Activated CD4-positive, alpha-beta memory T cell treated with anti-CD3 and anti-CD28 coated beads, Interleukin-2, amount 10 ng/mL, durations not matched to agents 7 days and 5 days (primary cell): ENCODE measurements at places on chromosomes 12 and 14.

GRCh38 chr12:33605757-33606156 lies 166.1 kb upstream of the SYT10 start:
- H3K4me1 ChIP-seq = no peaks in the 10 kb centered on the region

GRCh38 chr12:113673458-113674238 lies 202.0 kb upstream of the LHX5 start:
- H3K27ac ChIP-seq = no peak overlapping the region
- no peak overlapping the region for H3K4me3 ChIP-seq
- H3K36me3 ChIP-seq = no peaks in the 10 kb centered on the region
- no peak for DNase-seq
- peaks cover 8% of the 10 kb centered on the region for H3K27me3 ChIP-seq

- H3K27ac ChIP-seq = peak overlapping the region; percentile 97
- peaks cover 39% of the 10 kb centered on the region for H3K4me1 ChIP-seq
- H3K4me3 ChIP-seq = peak overlapping the region; percentile 97
- DNase-seq = no peak
- H3K27me3 ChIP-seq = peaks cover 4% of the 10 kb centered on the region
- peaks cover 28% of the 10 kb centered on the region for H3K36me3 ChIP-seq
Measured at GRCh38 chr12:65168681-65169319, 583 bp upstream of the LEMD3 start.

GRCh38 chr14:65170768-65171507 lies 68.6 kb upstream of the MAX start:
- H3K4me3 ChIP-seq = peak overlapping the region; percentile 66
- no peaks in the 10 kb centered on the region for H3K36me3 ChIP-seq
- peak; percentile 59 for DNase-seq
- peaks cover 37% of the 10 kb centered on the region for H3K4me1 ChIP-seq

DNA sequence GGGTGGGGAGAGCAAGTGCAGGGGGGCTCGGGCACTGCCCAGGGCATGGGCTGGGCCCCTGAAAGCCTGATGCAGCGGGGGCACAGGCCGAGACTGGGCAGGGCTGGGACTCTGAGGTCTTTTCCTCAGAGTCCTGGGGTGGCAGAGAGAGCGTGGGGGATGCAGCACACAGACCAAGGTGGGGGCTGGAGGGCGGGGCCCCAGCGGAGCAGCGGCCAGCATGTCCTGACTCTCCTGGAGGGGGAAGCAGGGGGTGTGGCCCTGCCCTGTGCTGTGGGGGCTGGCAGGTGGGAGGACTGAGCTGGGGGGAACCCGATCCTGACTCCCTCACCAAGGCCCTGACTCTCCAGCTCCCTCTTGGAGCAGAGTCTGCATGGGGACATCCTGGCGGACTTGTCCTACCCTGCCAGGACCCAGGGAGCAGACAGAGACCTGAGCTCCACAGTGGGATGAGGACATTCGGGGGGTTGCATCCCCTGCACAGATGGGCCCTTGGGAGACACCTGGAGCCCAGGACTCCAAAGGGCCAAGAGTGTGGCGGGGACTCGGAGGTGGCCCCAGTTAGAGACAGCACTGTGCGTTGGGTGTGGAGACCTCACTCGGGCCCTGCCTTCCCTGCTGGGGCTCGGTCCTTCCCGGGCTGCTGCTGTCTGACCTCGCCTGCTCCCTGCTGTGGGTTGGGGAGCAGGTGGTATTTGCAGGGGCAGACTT lies 326.1 kb downstream of the TMEM121 start:
- H3K27me3 ChIP-seq = no peaks in the 10 kb centered on the region
- DNase-seq = no peak
- H3K36me3 ChIP-seq = peaks cover 17% of the 10 kb centered on the region
- no peak overlapping the region for H3K27ac ChIP-seq
- no peak overlapping the region for H3K4me3 ChIP-seq

DNA sequence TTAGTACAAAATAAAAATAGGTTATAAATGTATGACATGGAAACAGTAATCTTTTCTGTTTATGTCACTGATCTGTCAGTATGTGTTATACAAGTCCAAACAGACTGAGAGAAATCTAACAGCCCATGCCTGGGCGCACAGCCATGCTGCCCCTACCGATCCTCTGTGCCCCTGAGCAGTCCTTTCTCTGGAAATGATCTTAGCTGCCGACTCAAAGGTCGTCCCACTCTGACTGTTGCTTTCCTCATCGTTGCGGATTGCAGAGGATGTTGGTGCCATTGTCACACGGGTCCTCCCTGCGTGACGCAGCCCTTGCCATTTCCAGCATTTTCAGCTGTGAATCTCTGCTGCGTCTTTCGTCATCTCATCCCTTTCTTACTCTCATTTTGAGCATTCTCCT lies 82.9 kb upstream of the DYNC1H1 start:
- no peaks in the 10 kb centered on the region for H3K27me3 ChIP-seq
- no peak for DNase-seq
- H3K4me1 ChIP-seq = peaks cover 42% of the 10 kb centered on the region
- no peak overlapping the region for H3K27ac ChIP-seq

DNA sequence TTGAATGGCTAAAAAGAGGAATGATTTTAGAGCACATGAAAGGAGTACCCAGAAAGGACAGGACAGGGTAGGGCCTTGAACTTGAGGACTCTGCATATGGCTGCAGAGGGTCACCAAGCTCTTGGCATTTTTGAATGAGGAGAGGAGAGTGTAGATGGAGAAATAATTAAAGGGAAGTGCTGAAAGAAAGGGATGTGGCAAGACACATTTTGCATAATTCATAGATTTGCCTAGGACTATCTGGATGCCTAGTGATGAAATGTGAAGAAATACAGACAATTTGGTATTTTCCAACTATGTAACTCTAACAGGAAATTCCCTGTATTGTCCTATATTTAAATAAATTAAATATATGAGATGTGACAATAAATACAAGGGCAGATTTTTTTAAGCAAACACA lies 27.5 kb upstream of the MDM1 start:
- no peaks in the 10 kb centered on the region for H3K36me3 ChIP-seq
- H3K27me3 ChIP-seq = no peaks in the 10 kb centered on the region
- H3K27ac ChIP-seq = no peak overlapping the region

DNA sequence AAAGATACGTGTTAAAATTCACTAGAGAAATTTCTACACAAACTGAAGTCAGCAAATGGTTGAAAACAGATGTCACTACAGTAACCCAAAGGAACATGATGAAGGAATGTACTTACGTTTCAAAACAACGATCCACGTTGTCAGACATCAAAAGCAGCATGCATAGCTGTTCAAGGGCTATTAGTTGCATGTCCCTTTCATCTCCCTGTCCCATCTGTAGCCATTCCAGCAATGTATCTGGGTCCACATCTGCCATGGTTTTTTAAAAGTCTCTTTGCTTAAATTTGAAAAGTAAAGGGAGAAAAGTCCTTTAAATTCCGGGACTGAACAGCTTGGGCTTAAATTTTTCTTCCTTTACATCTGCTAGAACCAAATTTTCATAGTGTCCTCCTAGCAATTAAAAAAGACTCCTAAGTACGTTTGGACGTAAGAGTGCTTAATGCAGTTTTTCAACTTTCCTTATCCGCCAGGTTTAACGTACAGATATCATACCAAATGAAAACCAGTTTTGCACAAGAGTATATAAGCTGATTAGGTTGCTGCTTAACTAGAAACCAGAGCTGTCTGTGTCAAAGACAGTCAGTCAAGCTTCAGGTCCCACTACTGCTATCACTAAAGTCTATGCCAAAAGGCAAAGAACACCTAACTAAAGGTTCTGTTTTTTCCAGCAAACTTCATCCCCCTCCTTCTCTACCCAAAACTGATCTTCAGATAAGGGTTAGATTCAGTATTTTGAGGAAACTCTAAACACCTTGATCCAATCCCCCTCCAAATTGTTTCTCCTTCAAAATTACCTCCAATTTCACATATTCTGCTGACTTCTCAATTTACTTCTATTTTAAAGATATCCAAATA lies 1.7 kb downstream of the HECTD1 start:
- peaks cover 42% of the 10 kb centered on the region for H3K36me3 ChIP-seq
- peaks cover 52% of the 10 kb centered on the region for H3K4me1 ChIP-seq
- peak overlapping the region; percentile 88 for H3K27ac ChIP-seq
- peak overlapping the region; percentile 80 for H3K4me3 ChIP-seq
- H3K27me3 ChIP-seq = peaks cover 4% of the 10 kb centered on the region

DNA sequence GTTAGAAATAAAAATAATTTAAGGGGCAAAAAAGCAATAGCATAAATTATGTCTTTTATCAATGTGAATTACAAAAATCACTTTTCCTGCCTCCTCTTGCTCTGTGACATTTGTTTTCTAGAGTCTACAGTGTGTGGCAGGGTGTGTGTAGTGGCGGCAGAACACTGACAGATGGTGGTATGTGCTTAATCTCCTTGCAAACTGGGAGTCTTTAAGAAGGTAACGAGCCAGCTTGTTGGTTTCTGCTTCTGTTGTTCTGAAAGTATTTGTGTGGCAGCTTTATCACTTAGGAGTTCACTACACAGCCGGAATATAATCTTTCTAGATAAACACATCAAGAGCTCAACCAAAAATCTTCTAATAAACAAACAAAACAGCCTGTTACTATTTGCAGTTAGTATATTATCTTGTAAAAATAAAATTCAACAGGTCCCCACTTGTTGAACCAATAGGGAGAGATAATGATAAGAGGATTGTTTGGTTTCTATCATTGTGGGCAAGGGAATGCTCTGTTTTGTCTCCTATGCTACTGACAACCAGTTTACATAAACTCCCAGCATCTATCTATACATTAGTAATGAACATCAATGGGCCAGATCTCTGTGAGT lies 13.0 kb downstream of the CDKL1 start:
- H3K36me3 ChIP-seq = no peaks in the 10 kb centered on the region
- H3K4me3 ChIP-seq = no peak overlapping the region
- DNase-seq = no peak
- H3K27ac ChIP-seq = no peak overlapping the region
- H3K27me3 ChIP-seq = no peaks in the 10 kb centered on the region
- H3K4me1 ChIP-seq = no peaks in the 10 kb centered on the region

- DNase-seq = no peak
- H3K27me3 ChIP-seq = no peaks in the 10 kb centered on the region
- H3K4me1 ChIP-seq = peaks cover 8% of the 10 kb centered on the region
- no peaks in the 10 kb centered on the region for H3K36me3 ChIP-seq
Measured at GRCh38 chr14:104155513-104155912, 17.1 kb downstream of the KIF26A start.

DNA sequence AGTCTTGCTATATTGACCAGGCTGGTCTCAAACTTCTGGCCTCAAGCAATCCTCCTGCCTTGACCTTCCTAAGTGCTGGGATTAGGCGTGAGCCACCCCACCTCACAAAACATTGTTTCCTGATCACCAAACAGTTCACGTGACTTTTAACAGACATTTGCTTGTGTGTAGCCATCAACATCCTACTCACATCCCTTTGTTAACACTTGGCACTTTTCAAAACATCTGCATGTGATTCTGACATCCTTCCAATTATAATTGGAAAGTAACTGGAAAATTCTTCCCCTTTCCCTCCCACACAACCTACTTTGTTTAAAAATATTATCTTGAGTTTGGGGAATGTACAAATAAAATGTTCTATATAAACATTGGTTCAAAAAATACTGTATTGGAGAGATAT lies 317.9 kb downstream of the PCNX1 start:
- H3K27me3 ChIP-seq = peaks cover 4% of the 10 kb centered on the region
- no peak overlapping the region for H3K27ac ChIP-seq
- no peaks in the 10 kb centered on the region for H3K36me3 ChIP-seq
- no peaks in the 10 kb centered on the region for H3K4me1 ChIP-seq
- DNase-seq = no peak

DNA sequence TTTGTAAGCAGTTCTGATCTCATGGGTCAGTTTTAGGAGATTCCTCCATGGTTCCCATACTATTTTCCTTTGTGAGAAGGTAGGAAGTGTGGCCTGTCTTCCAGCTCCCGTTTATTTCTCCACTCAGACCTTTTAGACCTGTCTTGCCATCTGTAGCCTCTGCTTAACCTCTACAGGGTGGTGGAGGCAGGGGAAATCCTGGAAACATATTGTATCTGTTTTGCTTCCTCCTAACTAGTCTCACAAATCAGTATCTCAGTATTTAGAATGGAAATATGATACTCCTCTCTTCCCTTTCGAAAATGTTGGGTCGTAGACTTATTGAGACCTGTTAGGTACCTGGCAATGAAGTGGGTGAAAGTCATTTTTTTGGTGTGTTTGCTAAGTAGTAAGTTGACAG lies 399.4 kb upstream of the RGS6 start:
- H3K4me3 ChIP-seq = no peak overlapping the region
- no peaks in the 10 kb centered on the region for H3K4me1 ChIP-seq
- no peak overlapping the region for H3K27ac ChIP-seq
- H3K27me3 ChIP-seq = no peaks in the 10 kb centered on the region
- DNase-seq = no peak

DNA sequence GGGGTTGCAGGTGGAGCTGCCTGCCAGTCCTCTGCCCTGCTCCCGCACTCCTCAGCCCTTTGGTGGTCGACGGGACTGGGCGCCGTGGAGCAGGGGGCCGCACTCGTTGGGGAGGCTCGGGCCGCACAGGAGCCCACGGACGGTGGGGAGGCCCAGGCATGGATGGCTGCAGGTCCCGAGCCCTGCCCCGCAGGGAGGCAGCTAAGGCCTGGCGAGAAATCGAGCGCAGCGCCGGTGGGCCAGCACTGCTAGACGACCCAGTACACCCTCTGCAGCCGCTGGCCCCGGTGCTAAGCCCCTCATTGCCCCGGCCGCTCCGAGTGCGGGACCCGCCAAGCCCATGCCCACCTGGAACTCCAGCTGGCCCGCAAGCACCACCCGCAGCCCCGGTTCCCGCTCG lies 221.8 kb downstream of the BTG1 start:
- peaks cover 15% of the 10 kb centered on the region for H3K4me1 ChIP-seq
- no peak for DNase-seq
- no peak overlapping the region for H3K27ac ChIP-seq
- H3K27me3 ChIP-seq = no peaks in the 10 kb centered on the region

DNA sequence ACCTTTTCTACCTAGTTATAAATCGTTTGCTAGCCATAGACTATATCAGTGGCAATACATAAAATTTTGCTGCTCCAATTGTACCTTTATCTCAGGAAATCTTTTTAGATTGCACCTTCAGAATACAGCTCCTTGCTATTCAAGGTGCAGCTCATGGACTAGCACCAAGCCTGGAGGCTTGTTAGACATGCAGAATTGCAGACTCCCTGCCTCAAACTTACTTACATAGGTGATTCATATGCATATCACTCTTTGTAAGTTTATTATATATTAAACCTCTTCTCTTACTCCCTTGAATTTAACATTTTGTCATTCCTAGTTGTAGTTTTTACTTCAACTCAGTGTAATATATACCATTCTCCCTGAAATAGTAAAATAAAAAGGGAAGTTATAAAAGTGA lies 195.4 kb upstream of the PDZRN4 start:
- no peak overlapping the region for H3K4me3 ChIP-seq
- no peak overlapping the region for H3K27ac ChIP-seq
- H3K4me1 ChIP-seq = no peaks in the 10 kb centered on the region
- H3K27me3 ChIP-seq = no peaks in the 10 kb centered on the region
- DNase-seq = no peak
- no peaks in the 10 kb centered on the region for H3K36me3 ChIP-seq

- H3K27ac ChIP-seq = no peak overlapping the region
- DNase-seq = no peak
- H3K36me3 ChIP-seq = no peaks in the 10 kb centered on the region
- H3K4me3 ChIP-seq = no peak overlapping the region
- no peaks in the 10 kb centered on the region for H3K27me3 ChIP-seq
Measured at GRCh38 chr14:85416771-85417170, 113.2 kb upstream of the FLRT2 start.

- no peaks in the 10 kb centered on the region for H3K36me3 ChIP-seq
- no peak for DNase-seq
- no peak overlapping the region for H3K27ac ChIP-seq
Measured at GRCh38 chr12:66061557-66062289, 68.8 kb downstream of the LLPH start.

- no peak overlapping the region for H3K4me3 ChIP-seq
- peaks cover 2% of the 10 kb centered on the region for H3K27me3 ChIP-seq
- no peaks in the 10 kb centered on the region for H3K36me3 ChIP-seq
- H3K27ac ChIP-seq = no peak overlapping the region
Measured at GRCh38 chr14:38039496-38039895, 168.2 kb upstream of the SSTR1 start.
